ENCODE measurements at places on chromosomes 4 and X.

DNA sequence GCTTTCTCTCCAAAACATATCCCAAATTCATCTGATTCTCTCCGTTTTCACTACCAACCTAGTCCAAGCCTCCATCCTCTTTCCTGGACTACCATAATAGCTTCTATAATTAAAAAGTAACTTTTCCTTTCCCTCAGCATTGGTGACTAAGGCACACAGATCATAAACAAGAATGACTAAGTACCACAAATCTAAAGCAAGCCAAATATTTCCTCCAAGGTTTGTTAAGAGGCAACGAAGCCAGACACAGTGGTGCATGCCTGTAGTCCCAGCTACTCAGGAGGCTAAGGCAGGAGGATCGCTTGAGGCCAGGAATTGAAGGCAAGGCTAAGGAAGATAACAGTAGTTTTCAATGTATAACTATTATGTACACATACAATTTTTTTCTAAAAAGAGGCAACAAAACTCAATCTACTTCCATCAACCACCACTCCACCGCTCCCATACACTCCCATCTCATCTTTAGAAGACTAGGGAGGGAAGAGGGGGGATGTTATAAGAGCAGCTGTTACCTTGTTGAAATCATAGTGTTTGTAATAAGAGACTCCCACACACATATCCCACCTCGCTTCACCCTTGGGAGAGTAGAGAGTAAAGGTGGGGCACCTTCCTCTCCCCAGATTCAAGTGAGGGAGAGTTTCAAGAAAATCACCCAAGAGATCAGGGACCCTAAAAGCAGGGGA lies 4.2 kb upstream of the JCHAIN start:
- DNase-seq = no peak

- no peak for DNase-seq
Observed at GRCh38 chr4:154312246-154312645, 179.4 kb downstream of the DCHS2 start.

- DNase-seq = peak; percentile 48
Observed at GRCh38 chrX:111041018-111041462, 55.0 kb upstream of the PAK3 start.

DNA sequence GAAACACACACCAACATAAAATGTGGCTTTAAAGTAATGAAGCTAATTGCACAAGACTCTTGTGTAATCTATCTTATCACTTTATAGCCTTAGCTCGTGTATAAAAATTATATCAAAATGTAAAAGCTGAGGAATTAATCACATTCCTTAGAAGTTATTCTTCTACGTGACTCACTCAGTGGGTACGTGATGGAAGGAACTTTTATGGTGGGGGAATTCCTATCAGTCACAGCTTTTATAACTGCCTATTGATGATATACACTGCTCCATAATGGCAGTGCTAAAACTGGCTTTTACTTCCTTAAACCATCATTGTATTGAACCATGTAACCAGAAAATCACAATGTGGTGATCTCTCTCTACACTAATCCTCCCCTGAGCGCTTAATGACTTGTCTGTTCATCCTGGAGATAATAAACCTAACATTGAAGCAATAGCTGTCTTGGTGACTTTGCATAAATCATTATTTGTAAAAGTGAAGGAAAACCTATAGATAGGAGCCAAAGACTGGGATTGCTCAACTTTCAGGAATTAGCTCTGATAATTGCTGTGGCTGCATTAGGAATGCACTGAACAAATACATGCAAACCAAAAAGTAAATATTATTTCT lies 276.7 kb downstream of the GBA3 start:
- DNase-seq = no peak

- no peak for DNase-seq
Observed at GRCh38 chr4:25977397-25978170, 63.6 kb downstream of the SMIM20 start.

DNA sequence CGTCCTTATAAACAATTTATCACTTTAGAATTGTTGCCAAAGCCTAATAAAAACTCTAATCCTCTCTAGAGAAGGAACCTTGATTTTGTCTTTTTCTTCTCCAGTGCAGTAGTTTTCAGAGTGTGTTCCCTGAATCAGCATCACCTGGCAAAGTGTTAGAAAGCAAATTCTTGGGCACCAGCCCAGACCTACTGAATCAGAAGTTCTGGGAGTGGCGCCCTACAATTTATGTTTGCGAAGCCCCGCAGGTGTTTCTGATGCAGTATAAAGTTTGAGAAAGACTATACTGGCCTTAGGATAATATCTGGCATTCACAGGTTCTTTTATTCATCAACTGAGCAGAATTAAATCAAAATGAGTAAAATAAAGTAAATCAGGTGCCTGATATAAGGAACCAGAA lies 645.8 kb upstream of the ATOH1 start:
- no peak for DNase-seq

DNA sequence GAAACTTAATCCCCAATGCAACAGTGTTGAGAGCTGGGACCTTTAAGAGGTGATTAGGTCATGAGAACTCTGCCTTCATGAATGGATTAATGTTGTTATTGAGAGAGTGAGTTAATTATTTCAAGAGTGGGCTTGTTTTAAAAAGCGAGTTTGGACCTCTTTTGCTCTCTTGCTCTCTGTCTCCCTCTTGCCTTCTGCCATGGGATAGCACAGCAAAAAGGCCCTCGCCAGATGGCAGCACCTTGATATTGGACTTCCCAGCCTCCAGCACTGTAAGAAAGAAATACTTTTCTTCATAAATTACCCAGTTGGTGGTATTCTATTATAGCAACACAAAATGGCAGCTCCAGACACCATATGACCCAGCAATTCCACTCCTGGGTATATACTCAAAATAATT lies 7.0 kb upstream of the ATP6AP2 start:
- peak; percentile 74 for DNase-seq

GRCh38 chrX:68829582-68830418 lies 979 bp downstream of the EFNB1 start:
- peak; percentile 70 for DNase-seq

GRCh38 chr4:176981551-176981950 lies 188.8 kb upstream of the VEGFC start:
- DNase-seq = no peak

- DNase-seq = peak; percentile 78
Observed at GRCh38 chrX:42943051-42943974, 165.3 kb upstream of the PPP1R2C start.

- DNase-seq = no peak
Observed at GRCh38 chrX:100358766-100359165, 51.3 kb downstream of the PCDH19 start.

GRCh38 chr4:119209586-119209985 lies 2.9 kb upstream of the USP53 start:
- no peak for DNase-seq

DNA sequence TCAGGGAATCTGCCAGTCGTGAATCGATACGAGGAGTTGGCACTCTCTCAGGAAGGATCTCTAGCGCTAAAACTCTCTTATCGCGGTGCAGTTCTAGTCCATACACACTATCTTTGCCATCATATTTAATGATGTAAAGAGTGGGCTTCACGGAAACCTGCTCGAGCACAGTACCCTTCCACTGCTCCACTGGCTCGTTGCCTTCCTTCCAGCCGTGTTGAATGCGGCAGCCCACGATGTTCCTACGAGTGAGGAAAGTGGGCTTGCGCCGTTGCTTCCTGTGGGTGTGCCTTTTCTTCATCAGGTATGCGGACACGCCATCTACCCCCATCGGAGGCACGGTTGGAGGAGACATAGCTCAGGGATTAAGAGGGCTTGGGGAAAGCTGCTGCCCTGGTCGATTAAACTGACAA lies 661 bp downstream of the SPIN4 start:
- DNase-seq = peak; percentile 74

DNA sequence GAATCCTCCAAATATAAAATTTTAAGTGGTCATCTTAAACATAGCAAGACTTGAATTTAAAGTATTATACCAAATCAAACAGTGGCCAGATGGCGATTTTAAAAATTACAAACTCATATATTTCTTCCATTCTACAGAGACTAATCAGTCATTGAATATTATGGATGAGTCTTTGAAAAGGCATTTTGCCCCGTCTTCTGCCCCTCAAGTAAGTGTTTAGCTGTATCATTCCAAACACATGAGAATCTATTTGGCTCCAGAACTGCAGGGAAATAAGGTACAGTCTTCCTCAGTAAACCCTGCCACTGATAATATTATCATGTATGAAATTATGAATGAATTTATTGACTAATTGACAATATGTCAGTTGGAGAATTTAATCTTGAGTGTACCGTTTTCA lies 191.0 kb downstream of the SLC7A11 start:
- DNase-seq = no peak

DNA sequence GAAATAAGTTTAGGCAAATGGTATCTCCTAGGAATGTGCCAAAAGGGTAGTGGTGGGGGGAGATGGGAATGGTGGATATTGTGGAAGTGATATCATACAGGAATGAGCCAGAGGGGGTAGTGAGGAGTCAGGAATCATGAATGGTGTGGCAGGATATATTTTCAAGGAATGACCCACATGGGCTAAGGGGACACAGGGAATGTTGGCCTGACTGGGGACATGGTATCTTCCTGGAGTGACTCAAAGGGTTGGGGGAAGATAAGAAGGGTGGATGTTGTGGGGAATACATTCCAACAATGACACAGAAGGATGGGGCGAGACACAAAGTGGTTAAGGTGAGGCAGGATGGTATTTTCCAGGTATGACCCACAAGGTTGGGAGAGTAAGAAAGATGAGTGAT lies 60.6 kb downstream of the MAOA start:
- no peak for DNase-seq

GRCh38 chr4:7864685-7865084 lies 75.0 kb downstream of the AFAP1 start:
- DNase-seq = no peak

DNA sequence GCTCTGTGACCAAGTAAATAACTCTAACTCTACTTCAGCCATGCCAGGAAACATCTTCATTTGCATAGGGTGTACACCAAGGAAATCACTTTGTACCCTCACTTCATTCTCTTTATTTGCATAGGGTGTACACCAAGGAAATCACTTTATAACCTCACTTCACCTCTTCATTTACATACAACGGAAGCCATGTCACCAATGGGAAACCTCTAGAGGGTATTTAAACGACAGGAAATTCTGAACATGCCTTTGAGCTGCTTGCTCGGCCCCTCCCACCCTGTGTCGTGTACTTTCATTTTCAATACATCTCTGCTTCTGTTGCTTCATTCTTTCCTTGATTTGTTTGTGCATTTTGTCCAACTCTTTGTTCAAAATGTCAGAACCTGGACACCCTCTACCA lies 848.1 kb upstream of the FRG1 start:
- DNase-seq = no peak

DNA sequence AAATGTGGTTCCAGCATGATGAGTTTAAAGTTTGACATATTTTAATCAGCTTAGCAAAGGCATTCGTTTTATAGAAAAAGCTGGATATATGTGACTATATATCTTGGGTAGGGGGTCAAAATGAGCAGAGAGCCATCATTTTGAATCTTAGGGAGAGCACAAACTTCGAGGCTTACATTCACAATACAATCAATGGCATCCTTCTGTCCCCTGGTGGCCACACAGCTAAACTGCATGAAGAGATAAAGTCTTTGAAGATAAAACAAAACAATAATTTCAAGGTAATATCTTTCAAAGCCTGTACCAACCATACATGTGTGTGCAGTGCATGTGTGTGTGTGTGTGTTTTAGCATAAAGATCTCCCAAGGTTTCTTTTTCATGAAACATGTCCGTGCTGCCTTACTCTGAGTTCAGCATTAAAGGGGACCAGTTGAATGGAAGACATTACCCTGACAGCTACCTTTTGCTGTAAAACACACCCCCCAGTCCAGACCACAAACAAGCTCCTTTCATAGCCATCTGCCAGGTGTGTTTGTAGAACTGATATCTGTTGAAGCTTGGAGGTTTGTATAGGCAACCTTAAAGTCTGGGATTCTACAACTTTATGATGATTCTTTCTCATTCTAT lies 22.0 kb downstream of the DYNLT3 start:
- DNase-seq = peak; percentile 84

- DNase-seq = no peak
Observed at GRCh38 chrX:98398542-98398941, 1514.8 kb downstream of the RPA4 start.

GRCh38 chr4:48436318-48436717 lies 46.8 kb upstream of the SLC10A4 start:
- DNase-seq = no peak

DNA sequence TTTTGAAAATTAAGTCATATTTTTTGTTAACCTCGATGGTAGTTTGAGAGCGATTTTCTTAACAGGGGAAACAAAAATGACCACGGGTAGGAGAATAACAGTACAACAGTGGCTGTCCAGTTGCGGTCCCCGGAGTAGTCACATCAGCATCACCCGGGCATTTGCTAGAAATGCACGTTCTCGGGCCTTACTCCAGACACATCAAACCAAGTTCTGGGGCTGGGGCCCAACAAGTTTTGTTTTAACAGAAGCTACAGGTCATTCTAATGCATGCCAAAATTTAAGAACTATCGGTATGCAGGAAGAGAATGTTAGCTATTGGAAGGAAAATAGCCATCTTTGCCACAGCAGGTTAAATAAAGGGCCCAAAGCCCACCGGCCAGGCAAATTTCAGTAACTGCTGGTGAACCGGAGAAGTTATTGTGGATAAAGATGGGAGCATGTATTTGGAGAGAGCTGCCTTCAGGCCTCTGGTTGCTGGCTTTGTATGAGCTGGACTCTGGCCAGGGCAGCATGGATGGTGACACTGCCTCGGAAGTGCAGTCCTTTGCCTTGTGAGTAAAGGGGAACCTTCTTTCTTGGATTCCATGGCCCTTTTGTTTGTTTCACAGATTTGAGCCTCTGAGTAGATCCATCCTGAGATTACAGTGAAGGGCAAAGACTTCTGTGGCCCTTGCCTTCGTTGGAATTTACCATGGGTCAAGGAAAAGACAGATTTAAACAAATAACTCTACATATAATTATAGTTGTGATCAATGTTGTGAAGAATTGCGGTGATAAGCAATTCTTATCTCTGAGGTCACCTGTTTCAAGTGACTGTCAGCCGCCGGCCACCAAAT lies 62.1 kb downstream of the TBC1D14 start:
- DNase-seq = no peak

GRCh38 chr4:143337600-143338287 lies 1.1 kb downstream of the GAB1 start:
- peak; percentile 63 for DNase-seq

DNA sequence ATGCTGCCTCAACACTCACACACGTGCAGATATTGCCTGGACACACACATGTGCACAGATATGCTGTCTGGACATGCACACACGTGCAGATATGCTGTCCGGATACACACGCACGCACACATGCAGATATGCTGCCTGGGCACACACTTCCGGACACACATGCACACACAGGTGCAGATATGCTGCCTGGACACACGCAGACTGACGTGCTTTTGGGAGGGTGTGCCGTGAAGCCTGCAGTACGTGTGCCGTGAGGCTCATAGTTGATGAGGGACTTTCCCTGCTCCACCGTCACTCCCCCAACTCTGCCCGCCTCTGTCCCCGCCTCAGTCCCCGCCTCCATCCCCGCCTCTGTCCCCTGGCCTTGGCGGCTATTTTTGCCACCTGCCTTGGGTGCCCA lies 14.7 kb downstream of the FGFRL1 start:
- DNase-seq = peak; percentile 86

DNA sequence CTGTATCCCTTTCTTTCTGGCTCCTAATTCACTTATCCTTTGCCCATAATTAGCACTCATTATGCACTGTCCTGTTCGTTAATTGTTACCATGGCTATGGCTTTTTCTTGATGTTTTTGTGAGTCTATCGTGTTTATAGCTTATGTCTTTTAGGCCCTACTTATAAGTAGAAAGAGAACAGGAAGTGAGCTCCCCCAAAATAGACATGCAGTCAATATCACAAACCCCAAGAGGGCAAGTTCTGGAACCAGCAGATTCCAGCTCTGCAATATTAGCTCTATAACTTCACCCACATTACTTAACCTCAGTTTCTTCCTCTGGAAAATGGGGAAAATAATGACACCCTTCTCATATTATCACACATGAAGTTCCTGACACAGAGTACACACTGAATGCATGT lies 7.4 kb upstream of the HS3ST1 start:
- no peak for DNase-seq

Data from activated CD4-positive, alpha-beta T cell treated with anti-CD3 and anti-CD28 coated beads, Interleukin-2, amount 10 ng/mL, durations not matched to agents 24 days and 14 days (primary cell).